H7 (cell line): ENCODE measurements at places on chromosomes 7 and 10. TPM values are rescaled to one million over a fixed set of nuclear protein-coding genes. Genes with fewer than 3 reads are reported as not detected.

- DNase-seq = no peak
Measured at GRCh38 chr10:61248013-61248412, 205.2 kb downstream of the TMEM26 start.

DNA sequence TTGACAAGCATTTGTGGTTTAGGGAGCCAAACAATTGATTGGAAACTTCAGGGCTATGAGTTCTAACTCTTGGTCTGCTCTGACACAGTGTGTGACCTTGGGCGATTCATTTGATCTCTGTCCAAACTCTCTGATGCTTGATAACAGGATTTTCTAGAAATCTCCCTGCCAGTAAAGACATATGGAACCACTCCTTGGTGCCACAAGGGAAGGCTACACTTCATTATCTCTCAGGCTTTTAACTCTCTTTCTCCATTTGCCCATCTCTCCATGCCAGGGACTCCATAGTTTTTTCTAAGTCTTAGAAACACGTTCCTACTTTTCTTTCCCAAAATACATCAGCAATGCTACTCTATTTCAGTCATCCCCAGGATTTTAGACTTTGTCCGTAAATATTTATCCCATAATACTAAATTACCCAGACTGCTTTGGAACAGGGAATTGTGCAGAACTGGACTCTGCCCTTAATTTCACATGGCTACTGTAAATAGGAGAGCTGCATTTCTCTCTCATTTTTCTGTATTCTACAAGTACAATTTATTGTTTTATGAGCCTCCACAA is 488.2 kb downstream of the SUGCT start:
- DNase-seq = no peak

DNA sequence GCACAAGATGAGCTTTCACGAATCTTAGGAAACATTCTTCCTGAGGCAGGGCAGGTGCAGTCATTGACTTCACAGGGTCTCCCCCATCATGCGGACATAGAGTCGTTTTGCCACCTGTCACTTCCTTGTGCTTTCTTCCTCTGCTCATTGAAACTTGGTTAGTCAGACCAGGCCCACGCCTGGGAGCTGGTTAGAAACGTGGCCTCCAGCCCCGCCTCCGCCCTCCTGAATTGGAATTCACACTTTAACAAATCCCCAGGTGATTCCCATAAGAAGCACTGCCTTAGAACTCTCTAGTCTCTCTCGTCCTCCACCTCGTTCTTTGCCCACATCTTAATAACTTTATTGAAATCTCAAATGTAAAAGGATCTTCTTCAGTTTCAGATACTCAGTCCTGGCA is 265.5 kb upstream of the FZD8 start:
- no peak for DNase-seq

- no peak for DNase-seq
Measured at GRCh38 chr7:37197108-37197507, 251.6 kb downstream of the ELMO1 start.

DNA sequence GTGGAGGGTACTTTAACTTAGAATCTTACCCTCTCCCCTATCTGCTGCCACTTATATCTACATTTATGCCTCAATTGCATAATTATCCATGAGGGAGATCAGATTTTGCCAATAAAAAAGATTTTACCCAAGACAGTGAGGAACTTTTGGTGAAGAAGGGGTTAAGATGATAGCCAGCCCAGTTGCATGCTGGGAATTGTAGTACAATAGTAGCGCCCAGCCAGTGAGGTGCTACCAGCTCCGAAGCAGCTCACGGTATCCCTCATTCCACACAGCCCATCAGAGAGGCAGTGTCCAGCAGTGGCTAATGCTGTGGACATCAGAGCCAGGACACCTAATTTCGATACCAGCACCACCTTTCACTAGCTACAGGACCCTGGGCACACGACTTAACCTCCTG is 5.9 kb upstream of the LGI1 start:
- DNase-seq = no peak

The MTERF1 gene
- total RNA-seq = 8.2 and 9.7 TPM in 2 replicates

The AP4M1 gene
- 15.1 and 23.3 TPM in 2 replicates for total RNA-seq
